GM12865 (cell line): ENCODE measurements at places on chromosomes 1 and 21.

DNA sequence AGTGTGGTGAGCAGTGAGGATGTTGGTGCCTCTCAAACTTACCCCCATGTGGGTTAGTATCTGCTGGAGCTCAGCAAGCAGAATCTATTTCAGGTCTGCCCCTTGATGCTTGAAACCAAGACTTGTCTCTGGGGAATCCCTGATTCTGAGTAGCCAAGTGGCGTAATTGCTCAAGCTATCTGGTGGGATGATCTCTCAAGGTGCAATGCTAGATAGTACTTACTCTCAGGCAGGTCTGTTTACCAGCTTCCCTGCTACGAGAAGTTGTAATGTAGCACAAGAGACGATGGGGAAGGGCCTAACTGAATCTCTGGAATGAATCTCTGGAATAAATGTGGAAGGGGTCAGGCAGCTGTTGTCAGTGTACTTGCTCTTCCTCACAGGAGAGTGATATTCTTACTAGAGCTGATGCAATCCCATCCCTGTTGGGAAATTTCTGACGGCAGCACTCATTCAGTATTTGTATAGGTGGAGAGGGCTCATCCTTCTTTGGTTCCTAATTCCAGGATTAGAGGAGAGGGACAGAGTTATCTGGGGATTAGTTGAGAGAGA lies 65.4 kb downstream of the MACF1 start:
- DNase-seq: peak; percentile 92

GRCh38 chr1:53270873-53271272 lies 32.6 kb upstream of the MAGOH start:
- no peak for DNase-seq

- no peak for DNase-seq
Observed at GRCh38 chr21:33902349-33902748, 13.3 kb downstream of the ATP5PO start.

- no peak for DNase-seq
Observed at GRCh38 chr1:226420897-226421296, 13.0 kb upstream of the PARP1 start.

- no peak for DNase-seq
Observed at GRCh38 chr21:41166884-41167283, 1.1 kb upstream of the BACE2 start.

- no peak for DNase-seq
Observed at GRCh38 chr1:43315481-43315880, 14.7 kb downstream of the TIE1 start.

GRCh38 chr1:81827942-81828341 lies 27.2 kb downstream of the ADGRL2 start:
- no peak for DNase-seq

GRCh38 chr1:32861904-32862695 lies 8.6 kb downstream of the FNDC5 start:
- DNase-seq: no peak
